CD4-positive, alpha-beta T cell treated with Interleukin-6 at 100 ng/mL for 8 hours (primary cell): ENCODE measurements at places on chromosomes 1 and 21.
A peak's percentile ranks its signal among the peaks of the same experiment; 100 is the strongest.

DNA sequence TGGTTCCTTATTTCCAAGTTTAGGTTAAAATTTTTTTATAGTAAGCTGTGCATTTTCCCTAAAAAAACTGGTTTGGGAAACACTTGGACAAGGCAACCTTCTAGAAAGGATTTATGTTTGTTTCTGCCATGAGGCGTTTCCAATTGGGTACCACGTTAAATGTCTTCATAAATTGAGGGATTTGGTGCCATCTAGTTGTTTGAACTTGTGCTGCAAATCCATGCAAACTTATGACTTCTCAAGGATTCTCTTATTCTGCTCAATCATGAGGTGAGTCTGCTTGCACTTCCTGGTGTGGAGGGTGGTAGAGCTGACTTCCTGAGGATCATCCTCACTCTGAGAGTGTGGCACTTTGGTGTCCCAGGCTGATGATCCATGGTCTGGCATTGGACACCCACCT is 123.3 kb downstream of the PCNX2 start:
- DNase-seq: no peak

DNA sequence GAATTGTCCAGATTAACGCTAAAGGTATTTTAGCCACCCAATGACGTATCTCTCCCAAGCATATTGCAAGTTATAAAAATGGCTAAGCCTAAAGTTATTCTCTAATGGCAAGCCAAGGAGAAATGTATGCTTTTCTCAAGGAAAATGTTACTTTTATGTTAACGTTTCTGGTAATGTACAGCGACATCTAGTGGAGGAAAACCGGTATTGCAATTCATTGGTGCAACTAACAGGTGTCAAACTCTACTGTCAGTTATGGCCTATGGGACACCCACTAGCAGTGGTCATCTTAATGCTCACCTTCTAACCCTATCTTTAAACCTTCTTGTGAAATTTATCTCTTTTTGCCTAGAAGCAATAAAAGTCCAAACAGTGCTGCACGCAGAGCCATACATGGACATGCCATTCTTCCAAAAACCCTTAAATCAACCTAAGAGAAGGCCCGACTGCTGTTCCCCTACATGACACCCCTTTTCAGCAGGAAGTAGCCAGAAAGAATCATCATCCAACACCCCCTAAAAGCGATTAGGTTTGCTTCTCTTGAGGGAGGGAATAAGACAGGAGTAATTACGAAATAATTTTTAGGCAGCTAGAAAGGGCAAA is 68.7 kb upstream of the LRIF1 start:
- peak; percentile 58 for DNase-seq

DNA sequence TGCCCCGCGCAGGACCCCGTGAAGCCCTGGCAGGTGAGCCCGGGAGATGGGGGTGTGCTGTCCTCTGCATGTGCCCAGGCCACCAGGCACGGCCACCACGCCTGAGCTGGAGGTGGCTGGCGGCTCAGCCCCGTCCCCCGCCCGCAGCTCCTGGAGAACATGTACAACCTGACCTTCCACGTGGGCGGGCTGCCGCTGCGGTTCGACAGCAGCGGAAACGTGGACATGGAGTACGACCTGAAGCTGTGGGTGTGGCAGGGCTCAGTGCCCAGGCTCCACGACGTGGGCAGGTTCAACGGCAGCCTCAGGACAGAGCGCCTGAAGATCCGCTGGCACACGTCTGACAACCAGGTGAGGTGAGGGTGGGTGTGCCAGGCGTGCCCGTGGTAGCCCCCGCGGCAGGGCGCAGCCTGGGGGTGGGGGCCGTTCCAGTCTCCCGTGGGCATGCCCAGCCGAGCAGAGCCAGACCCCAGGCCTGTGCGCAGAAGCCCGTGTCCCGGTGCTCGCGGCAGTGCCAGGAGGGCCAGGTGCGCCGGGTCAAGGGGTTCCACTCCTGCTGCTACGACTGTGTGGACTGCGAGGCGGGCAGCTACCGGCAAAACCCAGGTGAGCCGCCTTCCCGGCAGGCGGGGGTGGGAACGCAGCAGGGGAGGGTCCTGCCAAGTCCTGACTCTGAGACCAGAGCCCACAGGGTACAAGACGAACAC is 1.8 kb downstream of the TAS1R3 start:
- DNase-seq: no peak

GRCh38 chr1:207027206-207027777 is 5.3 kb downstream of the C1orf116 start:
- DNase-seq: no peak

DNA sequence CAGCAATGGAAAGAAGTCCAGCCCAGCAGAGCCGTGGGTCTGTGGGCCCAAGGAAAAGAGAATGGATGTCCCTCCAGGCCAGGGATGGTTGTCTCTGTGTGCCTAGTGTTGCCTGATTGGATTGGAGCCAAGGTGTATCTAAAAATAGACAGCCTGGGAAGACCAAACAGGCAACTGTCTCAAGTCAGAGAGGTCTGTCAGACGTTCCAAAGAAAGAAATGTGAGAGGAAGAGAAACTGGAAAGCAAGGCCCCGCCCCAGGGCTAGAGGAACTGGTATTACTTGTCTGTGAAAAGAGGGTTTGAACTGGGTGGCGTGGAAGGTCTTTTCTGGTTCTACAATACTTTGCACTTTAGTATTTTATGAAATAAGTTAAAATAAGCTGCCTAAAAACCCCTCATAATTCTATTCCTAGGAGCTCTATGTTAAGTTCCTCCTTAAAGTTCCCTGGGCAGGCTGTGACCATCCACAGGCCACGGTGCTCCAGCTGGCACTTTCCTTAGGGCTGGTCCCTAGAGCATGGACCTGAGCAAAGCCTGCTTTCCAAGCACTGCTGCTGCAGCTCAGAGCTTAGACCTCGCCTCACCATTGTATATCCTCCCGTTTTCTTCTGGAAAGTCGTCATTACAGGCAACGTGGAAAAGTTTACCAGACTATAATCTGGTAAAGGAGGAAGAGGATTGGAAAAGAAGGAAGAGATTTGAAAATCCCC is 151.6 kb downstream of the DISC1 start:
- no peak for DNase-seq

DNA sequence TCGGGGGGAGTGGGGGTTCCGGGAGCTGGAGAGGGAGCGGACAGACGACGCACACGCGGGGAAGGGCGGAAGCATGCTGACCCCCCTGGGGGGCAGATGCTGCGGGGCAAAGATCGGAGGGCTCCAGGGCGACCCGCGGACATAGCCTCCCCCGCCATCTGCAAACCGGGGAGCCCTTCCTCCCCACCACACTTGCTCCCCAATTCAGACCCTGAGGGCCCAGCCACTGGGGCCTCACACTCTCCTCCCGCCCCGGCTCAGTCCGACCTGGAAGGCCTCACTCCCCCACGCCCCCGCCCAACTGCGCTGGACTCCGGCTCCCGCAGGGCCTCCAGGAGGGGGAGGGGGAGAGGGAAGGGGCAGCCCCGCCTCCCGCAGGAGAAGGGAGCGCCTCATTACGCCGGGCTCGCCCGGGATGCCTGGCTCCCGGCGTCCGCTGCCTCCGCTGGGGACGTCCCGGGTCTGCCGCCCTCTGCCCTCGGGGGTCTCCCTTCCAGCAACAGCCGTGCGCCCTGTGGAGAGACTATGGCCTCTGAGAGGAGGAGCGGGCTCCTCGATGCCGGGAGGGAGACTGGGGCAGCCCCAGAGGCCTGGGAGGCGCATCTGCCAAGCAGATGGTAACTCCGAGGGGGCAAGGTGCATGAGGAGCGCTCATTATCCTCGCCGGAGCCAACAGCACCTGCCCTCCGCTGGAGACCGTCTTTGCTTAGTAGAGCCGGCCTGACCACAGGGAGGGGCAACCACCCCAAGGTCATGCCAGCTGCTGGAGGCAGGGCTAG is 636 bp upstream of the CAMK2N1 start:
- no peak for DNase-seq

DNA sequence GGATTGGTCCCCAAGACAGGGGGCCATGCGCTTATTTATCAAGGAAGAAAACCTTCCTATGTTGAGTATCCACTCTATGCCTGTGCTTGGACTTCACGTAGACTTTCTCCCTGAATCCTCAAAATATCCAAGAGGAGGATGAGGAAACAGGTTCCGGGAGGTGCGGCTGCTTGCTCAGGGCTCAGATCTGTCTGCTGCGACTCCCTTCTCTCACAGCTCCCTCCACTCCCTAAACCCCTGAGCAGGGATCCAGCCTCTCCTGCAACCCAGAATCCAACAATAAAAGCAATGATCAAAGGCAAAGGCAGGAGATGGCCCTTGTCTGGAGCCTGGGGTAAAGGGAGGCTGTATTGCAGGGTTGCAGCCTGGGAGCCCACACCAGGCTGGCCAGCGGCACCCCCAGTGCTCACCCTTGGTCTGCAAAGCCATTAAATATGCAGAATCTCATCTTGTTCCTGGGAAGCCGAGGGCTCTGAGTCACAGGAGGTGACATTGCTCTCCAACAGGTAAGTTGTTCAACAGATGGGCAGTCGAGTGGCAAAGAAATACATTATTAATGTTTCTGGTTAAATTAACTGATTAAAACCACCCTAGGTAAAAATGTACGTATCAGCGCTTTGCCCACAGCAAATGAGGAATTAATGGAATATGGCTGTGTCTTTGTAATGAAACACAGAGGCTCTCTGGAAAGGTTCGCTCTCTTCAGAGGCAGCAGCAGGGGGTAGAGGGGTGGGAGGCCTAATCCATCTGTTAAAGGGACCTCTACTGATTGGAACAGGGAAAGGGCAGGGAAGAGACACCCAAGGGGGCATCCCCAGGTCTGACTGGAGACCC is 111.5 kb downstream of the GRIK3 start:
- no peak for DNase-seq

DNA sequence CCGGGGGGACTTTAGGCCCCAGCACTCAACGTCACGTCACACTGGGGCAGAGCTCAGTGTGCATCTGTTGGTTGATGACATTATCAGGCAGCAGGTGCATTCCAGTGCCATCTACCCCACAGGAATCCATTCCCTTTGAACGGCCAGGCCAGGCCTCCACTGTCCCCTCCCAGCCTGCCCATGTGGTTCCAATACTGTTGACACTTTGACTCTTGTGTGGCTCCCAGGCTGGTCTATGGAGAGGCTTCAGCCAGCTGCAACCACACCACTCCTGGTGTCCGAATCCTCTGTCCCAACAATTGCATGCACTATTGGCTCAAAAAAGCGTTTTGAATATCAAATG is 92.0 kb upstream of the SIM2 start:
- no peak for DNase-seq

GRCh38 chr1:2160451-2161300 is 33.9 kb downstream of the FAAP20 start:
- no peak for DNase-seq

- DNase-seq: no peak
Measured at GRCh38 chr1:109817881-109818270, 54.2 kb upstream of the EPS8L3 start.

GRCh38 chr1:182050481-182051448 is 10.7 kb downstream of the ZNF648 start:
- DNase-seq: no peak

GRCh38 chr1:26555550-26555981 is 26.0 kb downstream of the RPS6KA1 start:
- no peak for DNase-seq

GRCh38 chr1:16219968-16220500 is 7.6 kb upstream of the ARHGEF19 start:
- no peak for DNase-seq

GRCh38 chr1:23720256-23720995 is 22.8 kb upstream of the ELOA start:
- no peak for DNase-seq

GRCh38 chr1:226576601-226577000 is 28.0 kb downstream of the STUM start:
- DNase-seq: no peak

DNA sequence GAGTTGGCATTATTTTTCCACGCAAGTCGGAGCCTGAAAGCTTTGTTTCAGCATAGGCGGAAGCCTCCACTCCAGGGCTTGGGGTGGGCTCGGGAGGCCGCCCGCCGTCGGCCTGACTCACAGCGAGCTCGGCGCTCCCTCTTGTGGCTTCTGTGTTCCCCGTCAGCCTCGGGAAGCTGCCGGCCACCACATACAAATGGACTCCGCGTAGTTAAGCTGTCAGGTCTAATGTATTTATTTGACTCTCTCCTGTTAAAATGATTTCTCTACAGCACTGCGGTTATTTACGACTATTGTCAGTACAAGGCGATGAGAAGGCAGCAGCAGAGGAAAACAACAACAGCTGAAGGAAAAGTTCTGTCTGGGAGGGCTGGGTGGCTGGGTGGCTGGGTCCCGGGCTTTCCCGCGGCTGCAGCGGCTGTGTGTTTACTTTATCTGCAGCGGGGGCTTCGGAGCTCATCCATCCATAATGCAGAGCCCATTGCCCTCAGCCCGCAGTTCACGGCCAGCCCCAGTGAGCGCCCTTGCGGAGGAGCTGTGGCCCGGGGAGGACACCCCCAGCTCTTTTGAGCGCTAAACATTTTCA is 375.7 kb upstream of the CAMK1G start:
- no peak for DNase-seq

- DNase-seq: no peak
Measured at GRCh38 chr1:73998348-73998959, 199.5 kb downstream of the LRRIQ3 start.

GRCh38 chr1:46278807-46279206 is 24.6 kb downstream of the LRRC41 start:
- DNase-seq: no peak

- no peak for DNase-seq
Measured at GRCh38 chr1:40266786-40267535, 8.9 kb downstream of the ZMPSTE24 start.

GRCh38 chr1:160671603-160672517 is 25.0 kb upstream of the SLAMF1 start:
- DNase-seq: no peak

DNA sequence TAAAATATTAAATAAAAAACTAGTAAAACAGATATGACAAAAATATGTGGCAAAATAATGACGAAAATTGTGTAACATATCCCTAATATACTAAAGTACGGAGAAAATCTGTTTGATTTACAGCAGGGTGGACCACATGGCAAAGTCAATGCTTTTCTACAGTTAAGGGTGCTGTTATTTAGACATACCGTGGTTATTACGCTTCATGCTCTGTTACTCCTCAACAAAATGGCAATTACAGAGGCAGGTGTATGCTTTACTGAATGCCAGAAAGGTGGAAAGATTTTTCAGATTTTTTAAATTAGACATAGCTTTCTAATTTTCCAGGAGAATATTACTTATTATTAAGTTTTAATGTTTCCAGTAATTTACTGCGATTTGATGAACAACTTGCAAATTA is 343.9 kb upstream of the DPYD start:
- DNase-seq: no peak

GRCh38 chr21:33402001-33402979 is 923 bp upstream of the IFNGR2 start:
- DNase-seq: peak; percentile 29

DNA sequence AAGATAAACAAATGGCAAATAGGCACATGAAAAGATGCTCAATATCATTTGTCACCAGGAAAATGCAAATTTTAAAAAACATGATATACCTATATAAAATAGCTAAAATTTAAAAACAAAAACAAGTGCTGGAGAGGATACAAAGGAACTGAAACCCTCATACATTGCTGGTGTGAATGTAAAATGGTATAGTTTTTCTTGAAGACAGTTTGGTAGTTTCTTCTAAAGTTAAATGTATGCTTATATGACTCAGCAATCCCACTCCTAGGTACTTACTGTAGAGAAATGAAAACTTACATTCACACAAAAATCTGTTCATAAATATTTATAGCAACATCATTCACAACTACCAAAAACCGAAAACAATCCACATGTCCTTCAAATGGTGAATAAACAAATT is 11.2 kb downstream of the TAF12 start:
- no peak for DNase-seq
